ENCODE measurements at places on chromosomes 3 and 15. TPM values are rescaled to one million over a fixed set of nuclear protein-coding genes. Genes with fewer than 3 reads are reported as not detected.

The ADGRG7 gene
- not detected for total RNA-seq

The ROPN1 gene
- total RNA-seq, result not detected

The WDR93 gene
- total RNA-seq, result 0.28 TPM

The HRH1 gene
- 3.6 TPM for total RNA-seq

The PLS1 gene
- total RNA-seq, result 1.2 TPM

The CATSPER2 gene
- 2.0 TPM for total RNA-seq

The NKTR gene
- 91.6 TPM for total RNA-seq

Data from omental fat pad (tissue), 4 donors.